ENCODE measurements at places on chromosomes 1 and 21.

DNA sequence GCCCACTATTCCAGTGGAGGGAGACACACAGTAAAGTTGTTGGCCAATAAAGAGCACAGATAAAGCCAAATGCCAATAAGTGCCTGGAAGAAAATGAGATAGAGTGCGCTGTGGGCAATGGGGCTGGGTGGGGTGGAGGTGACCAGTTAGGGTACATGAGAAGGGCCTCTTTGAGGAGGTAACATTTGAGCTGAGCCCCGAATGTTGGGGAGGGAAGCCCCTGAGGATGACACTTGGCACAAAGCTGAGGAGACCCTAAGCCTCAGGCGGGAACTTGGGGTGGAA is 979 bp downstream of the S100A9 start:
- DNase-seq = no peak

- DNase-seq = no peak
These were observed 6.7 kb downstream of the KRTAP10-1 start for GRCh38 chr21:44533121-44533890.

DNA sequence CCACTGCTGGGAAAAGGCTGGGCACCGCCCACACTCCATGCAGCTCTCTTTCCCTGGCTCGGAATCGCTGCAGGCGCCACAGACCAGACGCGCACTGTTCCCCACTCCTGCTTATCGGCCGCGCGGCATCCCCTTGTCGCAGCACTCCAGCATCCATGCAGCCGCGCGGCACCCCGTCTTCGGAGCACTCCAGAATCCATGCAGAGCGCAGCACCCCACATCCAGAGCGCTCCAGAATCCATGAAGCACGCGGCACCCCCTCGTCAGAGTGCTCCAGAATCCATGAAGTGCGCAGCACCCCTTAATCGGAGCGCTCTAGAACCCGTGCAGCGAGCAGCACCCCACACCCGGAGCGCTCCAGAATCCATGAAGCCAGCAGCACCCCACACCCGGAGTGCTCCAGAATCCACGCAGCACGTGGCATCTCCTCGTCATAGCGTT is 9.5 kb downstream of the TFF3 start:
- no peak for DNase-seq

DNA sequence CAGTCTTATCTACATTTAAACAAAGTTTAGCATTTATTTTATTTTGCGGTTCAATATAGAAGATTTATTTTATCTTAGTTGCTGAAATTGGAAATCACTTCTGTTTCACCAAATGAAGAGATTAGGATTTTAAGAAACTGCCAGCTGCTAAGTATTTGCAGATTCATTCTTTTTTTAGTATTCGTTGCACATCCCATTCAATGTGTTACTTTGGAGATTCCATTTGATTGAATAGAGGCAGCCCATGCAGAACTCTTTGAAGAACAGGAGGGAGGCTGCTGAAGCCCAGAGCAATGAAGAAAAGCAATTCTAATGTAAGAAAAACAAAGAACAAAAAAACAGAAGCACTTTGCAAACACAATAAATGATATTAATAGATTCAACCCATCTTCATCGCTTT is 38.6 kb upstream of the IL12RB2 start:
- DNase-seq = no peak

DNA sequence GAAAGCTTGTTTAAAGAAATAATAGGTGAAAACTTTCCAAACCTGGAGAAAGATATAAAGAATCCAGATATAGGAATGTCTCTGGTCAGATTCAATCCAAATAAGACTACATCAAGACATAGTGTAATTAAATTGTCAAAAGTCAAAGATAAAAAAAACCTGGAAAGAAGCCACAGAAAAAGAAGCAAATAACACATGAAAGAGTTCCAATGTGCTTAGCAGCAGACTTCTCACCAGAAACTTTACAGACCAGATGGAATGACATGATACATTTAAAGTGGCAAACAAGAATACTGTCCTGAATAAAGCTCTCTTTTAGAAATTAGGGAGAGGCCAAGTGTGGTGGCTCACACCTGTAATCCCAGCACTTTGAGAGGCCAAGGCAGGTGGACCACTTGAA is 1039.9 kb downstream of the KCNT2 start:
- no peak for DNase-seq

All from GF-D8 (cell line).